ENCODE measurements at places on chromosomes 16 and 17.

DNA sequence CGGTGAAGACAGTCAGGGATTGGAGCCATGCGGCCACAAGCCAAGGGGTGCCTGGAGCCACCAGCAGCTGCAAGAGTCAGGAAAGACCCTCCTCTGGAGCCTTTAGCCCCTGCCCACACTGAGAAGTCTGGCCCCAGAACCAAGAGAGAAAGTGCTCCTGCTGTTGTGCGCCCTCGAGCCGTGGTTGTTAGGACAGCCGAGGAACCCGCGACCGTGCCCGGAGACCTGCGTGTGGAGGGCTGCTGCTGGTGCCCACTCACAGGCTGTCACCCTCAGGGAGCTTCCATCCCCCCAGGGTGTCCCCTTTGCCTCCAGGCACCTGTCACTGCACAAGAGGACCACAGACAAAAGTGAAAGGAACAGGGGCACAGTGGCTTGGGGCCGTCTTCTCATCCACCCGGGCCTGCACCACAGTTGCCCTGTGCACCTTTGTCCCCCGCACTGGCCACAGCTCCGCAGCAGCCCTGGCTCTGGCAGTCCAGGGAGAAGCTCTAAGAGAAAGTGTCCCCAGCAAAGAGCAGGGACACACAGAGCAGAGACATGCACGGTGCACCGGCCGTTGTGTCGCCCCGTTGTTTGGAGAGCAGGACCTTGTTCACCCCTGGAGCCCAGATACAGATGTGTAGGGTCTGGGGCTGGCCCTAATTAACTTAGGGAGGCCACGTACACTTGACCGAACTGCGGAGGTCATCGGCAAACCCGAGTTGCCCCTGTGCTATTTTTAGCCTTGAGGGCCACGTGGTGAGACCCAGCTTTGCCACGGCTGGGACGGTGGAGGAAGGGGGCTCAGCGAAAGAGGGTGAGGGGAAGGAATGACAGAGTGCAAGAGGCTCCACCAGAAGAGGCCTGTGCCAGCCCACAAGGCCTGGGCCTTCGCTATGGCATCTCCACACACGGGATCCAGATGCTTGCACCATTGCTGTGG, 329.2 kb downstream of the C16orf95 start:
- no peaks in the 10 kb centered on the region for H3K36me3 ChIP-seq
- no peak overlapping the region for H3K4me3 ChIP-seq
- DNase-seq, result no peak
- peaks cover 4% of the 10 kb centered on the region for H3K4me1 ChIP-seq

- H3K4me1 ChIP-seq, result peaks cover 10% of the 10 kb centered on the region
- DNase-seq, result peak; percentile 54
- H3K36me3 ChIP-seq, result peaks cover 5% of the 10 kb centered on the region
- H3K4me3 ChIP-seq, result no peak overlapping the region
Measured at GRCh38 chr17:42266918-42267766, 9.0 kb downstream of the STAT5B start.

- no peaks in the 10 kb centered on the region for H3K27me3 ChIP-seq
- H3K27ac ChIP-seq, result peak overlapping the region; percentile 79
- no peaks in the 10 kb centered on the region for H3K36me3 ChIP-seq
- H3K4me1 ChIP-seq, result peaks cover 37% of the 10 kb centered on the region
- peak overlapping the region; percentile 92 for H3K4me3 ChIP-seq
Measured at GRCh38 chr17:75153780-75154194, 525 bp downstream of the JPT1 start.

DNA sequence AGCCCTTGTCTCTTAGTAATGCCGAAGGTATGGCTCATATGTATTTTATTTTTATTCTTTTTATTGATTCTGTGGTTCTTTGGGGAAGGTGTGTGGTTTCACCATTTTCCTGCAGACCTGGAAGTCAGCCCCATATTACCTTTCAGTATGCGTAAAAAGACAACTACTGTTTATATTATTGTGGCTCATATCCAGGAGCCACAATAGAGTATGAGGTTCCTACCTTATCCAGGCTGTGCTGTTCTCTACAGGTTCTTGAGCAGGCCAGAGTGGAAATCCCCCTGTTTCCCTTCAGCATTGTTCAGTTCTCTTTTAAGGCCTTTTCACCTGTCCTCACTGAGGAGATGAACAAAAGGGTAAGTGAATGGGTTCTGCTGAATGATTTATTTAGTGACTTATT, 33.2 kb downstream of the REXO5 start:
- no peaks in the 10 kb centered on the region for H3K36me3 ChIP-seq
- H3K4me1 ChIP-seq, result peaks cover 15% of the 10 kb centered on the region
- H3K27me3 ChIP-seq, result no peaks in the 10 kb centered on the region
- DNase-seq, result no peak

GRCh38 chr17:76697702-76698465, 12.9 kb downstream of the MXRA7 start:
- H3K4me3 ChIP-seq, result no peak overlapping the region
- DNase-seq, result no peak
- H3K27me3 ChIP-seq, result no peaks in the 10 kb centered on the region
- no peaks in the 10 kb centered on the region for H3K36me3 ChIP-seq
- peaks cover 14% of the 10 kb centered on the region for H3K4me1 ChIP-seq
- H3K27ac ChIP-seq, result no peak overlapping the region

DNA sequence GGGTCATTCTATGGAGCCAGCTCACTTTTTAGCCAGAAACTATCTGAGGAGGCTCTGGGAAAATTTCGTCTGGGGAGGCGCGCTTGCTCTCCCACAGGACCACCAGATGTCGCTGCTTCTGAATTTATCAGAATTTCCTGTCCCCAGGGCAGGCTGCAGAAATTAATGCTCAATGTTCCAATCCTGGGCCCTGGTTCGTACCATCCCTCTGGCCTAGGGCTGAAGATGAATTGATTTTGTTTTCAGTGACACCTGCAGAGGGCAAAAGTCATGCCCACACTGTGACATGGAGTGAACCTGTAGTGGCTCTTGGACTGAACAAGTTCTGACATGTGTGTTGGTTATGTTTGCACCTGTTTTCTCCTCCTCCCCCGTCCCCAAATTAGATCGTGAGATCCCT, 482.6 kb downstream of the NPIPA7 start:
- no peaks in the 10 kb centered on the region for H3K4me1 ChIP-seq
- no peaks in the 10 kb centered on the region for H3K36me3 ChIP-seq
- DNase-seq, result peak; percentile 28
- H3K27me3 ChIP-seq, result peaks cover 5% of the 10 kb centered on the region

- no peaks in the 10 kb centered on the region for H3K36me3 ChIP-seq
- peak within 1 kb of the TSS; percentile 99 for H3K4me3 ChIP-seq
- H3K27me3 ChIP-seq, result no peaks in the 10 kb centered on the region
- peak within 1 kb of the TSS; percentile 100 for H3K27ac ChIP-seq
- peak; percentile 89 for DNase-seq
Measured at GRCh38 chr16:24539295-24539849, at the start of gene RBBP6. TSS of gene RBBP6 (plus strand) at chr16:24539566. CDS start at chr16:24540627, 1,061 bp downstream.

DNA sequence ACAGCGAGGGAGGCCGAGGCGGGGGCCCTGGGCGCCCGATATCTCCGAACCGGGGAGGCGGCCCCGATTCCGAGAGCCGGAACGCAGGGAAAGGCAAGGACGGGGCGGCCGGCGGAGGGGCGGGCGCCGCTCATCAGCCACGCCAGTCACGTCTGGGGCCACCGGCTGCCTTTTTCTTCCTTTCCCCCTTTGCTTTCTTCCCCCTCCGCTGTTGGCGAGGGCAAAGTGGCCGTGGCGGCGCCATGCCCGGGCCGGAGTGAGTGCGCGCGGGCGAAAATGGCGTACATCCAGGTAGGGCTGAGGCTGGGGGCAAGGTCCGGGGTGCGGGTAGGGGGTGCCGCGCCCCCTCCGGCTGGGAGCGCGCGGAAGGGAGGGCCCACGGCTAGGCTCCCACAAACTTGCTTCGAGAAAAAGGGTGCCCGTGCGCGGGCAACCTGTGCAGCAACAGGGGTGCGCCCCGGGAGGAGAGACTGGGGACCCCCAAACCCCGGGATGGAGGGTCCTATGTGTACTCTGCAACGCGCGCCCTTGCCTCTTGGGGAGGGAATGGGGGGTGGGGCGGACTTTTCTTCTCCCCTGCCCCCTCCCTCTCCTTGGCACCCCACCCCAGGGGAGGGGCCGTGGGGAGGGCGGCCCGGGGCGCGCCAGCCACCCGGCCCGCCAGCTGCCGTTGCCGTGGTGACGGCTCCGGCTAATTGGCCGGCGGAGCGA, 486 bp downstream of the SYT17 start:
- H3K27ac ChIP-seq, result no peak overlapping the region
- peaks cover 7% of the 10 kb centered on the region for H3K36me3 ChIP-seq
- H3K4me3 ChIP-seq, result no peak overlapping the region
- DNase-seq, result no peak
- no peaks in the 10 kb centered on the region for H3K4me1 ChIP-seq
- H3K27me3 ChIP-seq, result peaks cover 17% of the 10 kb centered on the region

DNA sequence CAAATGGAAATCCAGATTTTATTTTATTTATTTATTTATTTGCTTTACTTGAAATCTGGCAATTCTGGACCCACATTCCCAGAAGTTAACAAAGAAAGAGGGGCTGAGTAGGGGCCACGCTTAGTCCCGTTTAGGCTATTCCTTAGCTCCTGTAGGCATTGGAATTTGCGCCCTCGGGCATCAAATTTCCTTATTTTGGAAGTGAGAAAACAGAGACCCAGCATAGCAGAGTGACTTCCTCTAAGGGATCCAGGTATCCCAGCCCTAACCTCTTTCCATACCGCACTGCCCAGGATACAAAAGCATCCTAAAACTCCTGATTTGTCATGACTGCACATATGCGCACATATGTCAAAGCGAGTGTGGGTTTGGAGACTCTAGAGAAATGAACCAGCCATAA, 19.0 kb upstream of the SMG1 start:
- no peak for DNase-seq
- H3K4me1 ChIP-seq, result no peaks in the 10 kb centered on the region
- H3K36me3 ChIP-seq, result no peaks in the 10 kb centered on the region
- H3K27me3 ChIP-seq, result no peaks in the 10 kb centered on the region

DNA sequence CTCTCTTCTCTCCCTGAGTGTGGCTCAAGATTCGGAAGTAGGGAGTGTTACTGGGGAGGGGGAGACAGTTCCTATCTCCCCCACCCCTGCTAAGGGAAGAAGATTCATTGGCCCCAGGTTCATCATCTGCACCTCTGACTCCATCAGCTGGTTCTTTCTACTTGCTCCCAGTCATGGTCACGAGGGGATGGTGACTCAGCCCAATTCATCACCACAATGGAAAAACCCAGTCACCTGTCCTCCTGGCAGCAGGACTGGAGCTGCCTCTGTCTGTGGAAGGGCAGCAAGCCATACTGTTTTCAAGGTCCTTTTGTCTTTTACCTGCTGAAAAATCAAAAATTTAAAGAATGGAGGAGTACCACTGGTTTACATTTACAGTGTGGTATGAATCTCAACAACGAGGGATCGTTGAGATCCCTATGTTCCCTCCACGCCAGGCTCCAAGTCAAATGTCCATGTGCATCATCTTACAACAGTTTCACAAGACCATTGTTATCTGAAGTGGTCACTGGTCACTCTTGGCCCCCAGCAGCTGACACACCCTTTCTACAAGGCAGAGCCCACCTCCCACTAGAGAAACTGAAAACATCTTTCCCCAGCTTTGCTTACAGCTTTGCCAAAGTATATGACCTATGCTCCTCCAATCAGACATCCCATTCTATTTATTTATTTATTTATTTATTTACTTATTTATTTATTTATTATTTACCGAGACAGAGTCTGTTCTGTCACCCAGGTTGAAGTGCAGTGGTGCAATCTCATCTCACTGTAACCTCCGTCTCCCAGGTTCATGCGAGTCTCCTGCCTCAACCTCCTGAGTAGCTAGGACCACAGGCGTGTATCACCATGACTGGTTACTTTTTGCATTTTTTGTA, 40.4 kb upstream of the NDRG4 start:
- H3K36me3 ChIP-seq, result no peaks in the 10 kb centered on the region
- H3K27ac ChIP-seq, result no peak overlapping the region
- H3K4me3 ChIP-seq, result no peak overlapping the region
- peaks cover 2% of the 10 kb centered on the region for H3K4me1 ChIP-seq

DNA sequence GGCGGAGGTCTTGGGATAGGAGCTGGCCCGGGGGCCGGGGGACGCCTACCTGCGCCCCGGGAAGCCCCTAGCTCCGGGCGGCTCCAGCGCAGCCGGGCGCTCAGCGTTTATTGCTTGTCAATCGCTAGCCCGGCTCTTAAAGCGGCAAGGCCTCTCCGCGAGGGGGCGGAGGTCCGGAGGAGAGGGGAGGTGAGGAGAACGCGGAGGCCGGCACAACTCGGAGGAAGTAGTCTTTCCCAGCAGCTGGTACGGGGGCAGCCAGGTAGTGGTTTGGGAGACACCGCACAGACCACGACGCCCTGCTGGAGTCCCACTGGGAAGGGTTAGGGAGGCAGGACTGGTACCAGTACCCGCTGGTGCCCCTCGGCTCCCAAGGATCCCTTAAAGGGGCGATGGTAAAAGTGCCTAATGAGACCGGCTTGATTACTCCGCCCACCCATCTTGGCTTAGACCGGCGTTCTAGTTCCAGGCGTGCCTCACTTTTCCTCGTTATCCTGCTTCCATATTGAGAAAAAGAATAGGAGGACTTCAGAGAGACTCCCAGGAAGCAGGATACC, at the start of gene MPP2:
MPP2 (minus strand) TSS at position 112 of the 557 bp plus-strand sequence. CDS start 3,076 bp downstream, outside the sequence.
- peaks cover 21% of the 10 kb centered on the region for H3K4me1 ChIP-seq
- H3K36me3 ChIP-seq, result no peaks in the 10 kb centered on the region
- peak; percentile 84 for DNase-seq
- H3K4me3 ChIP-seq, result peak within 1 kb of the TSS; percentile 99

DNA sequence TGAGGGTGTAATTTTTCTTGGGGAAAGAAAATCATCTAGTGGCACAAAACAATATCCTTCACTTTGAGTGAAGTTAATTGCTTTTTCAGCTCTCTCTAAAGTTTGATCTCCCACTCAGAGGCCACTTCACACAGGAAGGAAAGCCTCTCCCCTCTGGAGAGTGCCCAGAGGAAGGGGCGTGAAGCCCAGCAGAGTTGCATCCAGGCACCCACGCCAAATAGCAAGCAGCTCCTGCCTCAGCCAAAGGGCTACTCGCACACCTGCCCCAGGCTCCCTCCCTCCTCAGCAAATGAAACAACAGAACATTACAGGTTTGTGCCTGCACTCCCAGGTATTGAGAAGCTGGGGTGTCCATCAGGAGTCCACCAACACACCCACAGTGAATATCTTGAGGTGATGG, 183.0 kb upstream of the RPL38 start:
- H3K36me3 ChIP-seq, result no peaks in the 10 kb centered on the region
- H3K4me3 ChIP-seq, result no peak overlapping the region
- no peak for DNase-seq
- peaks cover 2% of the 10 kb centered on the region for H3K27me3 ChIP-seq
